AG09319 (cell line): ENCODE measurements at places on chromosomes 4 and X.

DNA sequence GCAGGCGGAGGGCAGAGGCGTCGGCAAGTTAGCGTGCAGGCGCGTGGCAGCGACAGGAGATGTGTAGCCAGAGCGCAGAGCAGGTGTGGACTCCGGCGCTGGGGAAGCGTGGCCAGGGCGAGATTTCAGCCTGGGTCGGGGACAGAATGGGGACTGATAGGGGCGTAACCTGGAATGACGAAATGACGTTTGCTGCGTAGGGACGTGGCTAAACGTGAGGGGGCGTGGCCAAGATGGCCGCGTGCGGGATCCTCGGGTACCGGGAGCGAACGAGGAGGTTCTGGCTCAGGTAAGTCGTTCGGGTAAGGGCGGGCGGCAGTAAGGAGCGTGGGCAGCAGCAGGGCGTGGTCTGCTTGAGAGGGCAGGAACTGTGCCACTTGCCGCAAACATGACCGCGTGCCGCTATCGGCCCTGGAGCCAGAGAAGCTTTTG lies 10.9 kb upstream of the CLTRN start:
- no peak for DNase-seq

GRCh38 chr4:127049526-127049925 lies 583.2 kb upstream of the INTU start:
- no peak for DNase-seq

DNA sequence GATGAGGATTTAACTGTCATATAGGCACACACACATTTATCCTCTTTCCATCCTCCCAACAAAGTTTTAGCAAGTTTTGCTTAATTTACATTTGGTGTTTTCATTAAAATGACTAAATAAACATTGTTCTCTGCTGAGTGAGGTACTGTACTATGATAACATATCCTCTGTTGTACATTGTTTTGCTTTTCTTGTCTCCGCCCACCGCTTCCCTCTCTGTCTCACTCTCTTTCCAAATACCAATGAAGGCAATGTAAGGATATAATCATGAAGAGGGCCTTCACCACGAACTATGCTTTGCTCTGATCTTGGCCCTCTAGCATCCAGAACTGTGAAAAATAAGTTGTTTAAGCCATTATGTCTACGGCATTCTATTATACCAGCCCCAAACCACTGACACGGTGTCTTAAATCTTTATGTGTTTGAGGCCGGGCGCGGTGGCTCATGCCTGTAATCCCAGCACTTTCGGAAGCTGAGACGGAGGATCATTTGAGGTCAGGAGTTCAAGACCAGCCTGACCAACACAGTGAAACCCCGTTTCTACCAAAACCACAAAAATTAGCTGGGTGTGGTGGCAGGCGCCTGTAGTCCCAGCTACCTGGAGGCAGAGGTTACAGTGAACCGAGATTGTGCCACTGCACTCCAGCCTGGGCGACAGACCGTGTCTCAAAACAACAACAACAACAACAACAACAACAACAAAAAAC lies 65.3 kb downstream of the HPRT1 start:
- DNase-seq, result no peak

GRCh38 chrX:52425775-52426174 lies 57.0 kb downstream of the XAGE2 start:
- DNase-seq, result no peak

- no peak for DNase-seq
Measured at GRCh38 chr4:185956544-185956940, 112.4 kb upstream of the TLR3 start.

- DNase-seq, result no peak
Measured at GRCh38 chrX:66892004-66892403, 253.1 kb upstream of the EDA2R start.

DNA sequence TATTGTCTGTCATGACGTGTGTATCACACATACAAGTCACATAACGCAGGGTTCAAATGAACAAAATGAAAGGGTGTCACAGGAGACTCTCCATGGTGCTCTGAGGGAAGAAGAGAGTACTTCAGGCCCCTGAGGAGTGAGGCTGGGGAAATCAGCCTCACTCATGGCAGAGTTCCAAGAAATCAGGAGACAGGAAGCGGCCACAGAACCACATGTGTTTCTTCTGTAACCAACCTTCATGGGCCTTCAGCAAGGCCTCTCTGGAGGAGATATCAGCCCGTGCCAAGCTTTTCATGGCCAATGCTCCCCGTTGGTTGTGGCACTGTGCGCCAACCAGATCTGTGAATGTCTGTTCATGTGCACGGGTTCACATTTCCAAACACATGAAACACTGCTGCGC lies 76.0 kb downstream of the NAT8L start:
- DNase-seq, result peak; percentile 2

- DNase-seq, result no peak
Measured at GRCh38 chr4:185341841-185342240, 53.9 kb downstream of the LRP2BP start.

DNA sequence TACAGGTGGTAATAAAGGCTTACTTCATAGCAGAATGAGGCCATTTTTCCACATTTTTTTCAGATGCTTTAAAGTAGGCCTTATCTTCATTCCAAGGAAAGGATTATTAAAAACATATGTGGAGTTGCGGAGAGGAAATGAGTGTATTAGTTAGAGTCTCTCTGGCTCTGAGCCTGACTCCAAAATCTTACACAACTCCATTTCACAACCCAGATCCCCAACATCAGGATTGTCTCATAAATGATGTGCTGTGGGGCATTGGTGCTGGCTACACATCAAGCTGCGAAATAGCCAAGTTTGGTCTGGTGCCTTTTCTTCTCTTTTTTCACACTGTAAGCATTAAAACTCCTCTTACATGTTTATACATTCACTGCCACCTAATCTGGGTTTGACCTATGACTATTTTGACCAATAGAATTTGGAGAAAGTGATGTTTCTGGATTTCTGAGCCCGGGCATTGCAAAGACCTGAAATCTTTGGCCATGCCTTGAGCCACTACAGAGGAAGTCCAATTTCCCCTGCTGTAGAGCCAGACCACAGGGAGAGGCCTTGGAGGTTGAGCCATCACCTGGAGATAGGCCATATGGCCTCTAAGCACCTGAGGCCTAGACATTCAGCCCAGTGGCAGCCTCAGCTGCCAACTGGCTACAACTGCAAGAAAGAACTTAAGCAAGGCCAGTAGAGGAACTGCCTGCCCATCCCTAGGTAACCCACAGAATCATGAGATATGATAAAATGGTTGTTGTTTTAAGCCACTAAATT lies 16.7 kb upstream of the SOD3 start:
- peak; percentile 95 for DNase-seq

DNA sequence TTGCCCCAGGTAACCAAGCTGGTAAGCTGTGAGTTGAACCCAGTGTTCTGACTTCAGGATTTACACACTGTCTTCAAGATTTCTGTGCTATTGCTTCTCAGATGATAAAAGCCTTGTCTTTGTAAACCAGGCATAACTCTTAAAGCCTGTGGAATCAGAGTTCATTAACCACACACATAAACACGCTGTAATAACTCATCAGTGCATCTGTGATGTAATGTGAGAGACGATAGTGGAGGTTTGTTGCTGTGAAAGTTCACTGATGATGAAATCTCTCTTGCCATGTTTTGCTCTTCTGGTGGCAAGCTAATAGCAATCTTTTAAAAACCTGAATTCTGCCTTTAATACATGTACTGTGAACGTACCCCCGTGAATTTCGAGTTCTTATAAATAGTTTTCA lies 41.5 kb downstream of the CLCN4 start:
- no peak for DNase-seq
